ENCODE measurements at places on chromosomes 5 and 9. TPM values are rescaled to one million over a fixed set of nuclear protein-coding genes. Genes with fewer than 3 reads are reported as not detected.
A peak's percentile ranks its signal among the peaks of the same experiment; 100 is the strongest.

DNA sequence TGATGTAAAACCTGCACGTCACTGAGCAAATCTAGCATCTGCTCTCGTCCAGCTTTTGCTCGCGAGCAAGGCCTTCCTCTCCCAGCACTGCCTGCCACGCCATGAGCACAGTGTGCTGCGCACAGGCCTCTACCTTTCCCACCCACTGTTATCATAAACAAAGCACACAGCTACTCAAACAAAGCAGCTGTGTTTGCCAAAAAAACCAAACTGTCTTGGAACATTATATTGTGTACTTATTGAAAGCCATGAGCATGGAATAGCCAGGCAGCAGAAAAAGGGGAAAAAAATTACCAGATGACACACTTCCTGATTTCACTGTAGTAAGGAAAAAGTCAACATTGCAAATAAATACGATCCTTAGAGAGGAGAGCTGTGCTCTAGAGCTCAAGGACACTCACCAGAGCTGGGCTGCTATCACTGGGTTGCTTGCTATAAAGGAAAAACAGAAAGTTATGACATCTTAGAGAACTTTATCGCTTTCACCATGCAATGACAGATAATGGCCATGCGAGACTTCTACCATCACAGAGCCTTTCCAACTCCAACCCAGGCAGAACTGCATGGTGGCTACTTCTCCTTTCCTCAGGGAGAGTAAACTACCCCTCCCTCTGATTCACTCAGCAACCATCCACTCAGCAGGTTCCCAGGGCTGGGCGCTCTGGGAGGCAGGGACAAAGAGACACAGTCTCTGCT, 69.6 kb downstream of the EPB41L4B start:
- peak; percentile 78 for DNase-seq

GRCh38 chr5:113059232-113060040, 82.8 kb downstream of the DCP2 start:
- peak; percentile 89 for DNase-seq

GRCh38 chr9:87834357-87834756, 48.3 kb upstream of the SPATA31E1 start:
- DNase-seq, result no peak

TMC1 gene
- total RNA-seq, result not detected

Data from M059J (cell line).